ENCODE measurements at places on chromosomes 4 and X.

- DNase-seq, result no peak
Measured at GRCh38 chrX:154123241-154124219, 20.5 kb upstream of the OPN1LW start.

- no peak for DNase-seq
Measured at GRCh38 chrX:30039768-30040167, 175.6 kb upstream of the MAGEB2 start.

- DNase-seq, result no peak
Measured at GRCh38 chr4:75671802-75672421, 1.3 kb downstream of the G3BP2 start.

DNA sequence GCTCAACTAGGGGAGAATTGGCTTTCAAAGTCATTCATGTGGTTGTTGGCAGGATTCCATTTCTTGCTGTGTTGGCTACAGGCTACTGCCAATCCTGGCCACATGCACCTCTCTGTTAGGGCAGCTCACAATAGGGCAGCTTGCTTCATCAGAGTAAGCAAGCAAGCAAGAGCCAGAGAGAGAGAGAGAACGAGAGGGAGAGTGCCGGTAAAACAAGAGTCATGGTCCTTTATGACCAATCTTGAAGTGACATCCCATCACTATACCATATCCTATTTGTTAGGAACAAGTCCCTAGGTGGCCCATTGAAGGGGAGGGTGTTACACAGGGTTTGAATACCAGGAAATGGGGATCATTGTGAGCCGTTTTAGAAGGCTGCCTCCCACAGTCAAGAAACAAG is 33.0 kb upstream of the TLR2 start:
- no peak for DNase-seq

DNA sequence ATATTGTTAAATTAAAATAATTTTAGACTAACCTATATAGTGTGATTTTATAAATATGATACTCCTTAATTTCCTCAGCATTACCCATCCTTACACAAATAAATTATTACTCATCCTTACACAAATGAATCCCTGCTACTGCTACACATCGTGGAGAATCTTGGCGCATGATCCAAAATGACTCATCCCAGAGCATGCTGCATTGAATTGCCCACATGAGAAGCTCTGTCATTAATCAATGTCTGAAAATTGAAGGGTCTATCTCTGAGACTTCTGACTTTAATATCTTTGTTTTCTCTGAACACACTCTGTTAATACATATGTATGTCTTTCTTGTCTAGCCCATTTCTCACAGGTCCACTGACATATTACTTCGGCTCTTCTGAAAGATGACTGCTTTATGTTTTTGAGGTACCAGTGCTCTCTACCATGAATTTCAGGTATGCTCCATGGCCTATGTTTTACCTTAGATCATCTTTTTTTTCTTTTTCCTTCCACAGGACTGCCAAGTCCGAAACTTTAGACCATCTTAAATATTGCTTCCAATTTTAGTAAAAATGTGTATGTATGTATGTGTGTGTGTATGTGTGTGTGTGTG is 15.7 kb upstream of the DUSP21 start:
- no peak for DNase-seq

GRCh38 chrX:46310815-46311497 is 234.3 kb downstream of the ZNF674 start:
- no peak for DNase-seq

- DNase-seq, result no peak
Measured at GRCh38 chr4:142264961-142265360, 581.1 kb downstream of the INPP4B start.

- no peak for DNase-seq
Measured at GRCh38 chr4:80521438-80521837, 185.9 kb downstream of the CFAP299 start.

GRCh38 chr4:38204339-38205035 is 244.3 kb downstream of the PTTG2 start:
- DNase-seq, result no peak

- DNase-seq, result no peak
Measured at GRCh38 chr4:59960143-59960542, 1240.0 kb upstream of the ADGRL3 start.

DNA sequence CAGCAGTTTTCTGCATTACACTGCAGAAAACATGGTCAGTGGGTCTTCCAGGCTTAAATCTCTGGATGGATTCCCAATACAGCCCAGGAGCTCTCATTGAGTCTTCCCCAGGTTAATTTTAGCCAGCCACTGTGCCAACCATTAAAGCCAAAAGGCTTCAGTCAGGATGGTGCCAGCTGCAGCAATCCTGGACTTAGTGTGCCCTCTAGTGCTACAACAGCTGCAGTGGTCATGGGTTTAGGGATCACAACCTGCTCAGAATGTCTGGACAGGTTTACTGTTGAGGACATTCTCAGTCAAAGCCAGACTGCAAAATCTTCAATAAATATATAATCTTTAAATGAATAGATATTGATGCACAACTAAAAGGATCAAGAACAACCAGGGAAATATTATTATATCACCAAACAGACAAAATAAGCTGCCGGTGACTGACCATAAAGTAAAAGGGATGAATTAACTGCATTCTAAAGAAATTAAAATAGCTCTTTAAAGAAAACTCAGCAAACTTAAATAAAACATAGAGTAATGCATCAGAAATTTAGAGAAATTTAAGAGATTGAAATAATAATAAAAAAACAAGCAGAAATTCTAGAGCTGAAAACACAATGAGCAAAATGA is 639.9 kb downstream of the SPOCK3 start:
- no peak for DNase-seq

- no peak for DNase-seq
Measured at GRCh38 chrX:148728901-148729300, 228.5 kb downstream of the AFF2 start.

- no peak for DNase-seq
Measured at GRCh38 chrX:94256396-94256795, 582.4 kb downstream of the FAM133A start.

GRCh38 chr4:139768366-139768765 is 102.7 kb downstream of the MGST2 start:
- DNase-seq, result no peak

DNA sequence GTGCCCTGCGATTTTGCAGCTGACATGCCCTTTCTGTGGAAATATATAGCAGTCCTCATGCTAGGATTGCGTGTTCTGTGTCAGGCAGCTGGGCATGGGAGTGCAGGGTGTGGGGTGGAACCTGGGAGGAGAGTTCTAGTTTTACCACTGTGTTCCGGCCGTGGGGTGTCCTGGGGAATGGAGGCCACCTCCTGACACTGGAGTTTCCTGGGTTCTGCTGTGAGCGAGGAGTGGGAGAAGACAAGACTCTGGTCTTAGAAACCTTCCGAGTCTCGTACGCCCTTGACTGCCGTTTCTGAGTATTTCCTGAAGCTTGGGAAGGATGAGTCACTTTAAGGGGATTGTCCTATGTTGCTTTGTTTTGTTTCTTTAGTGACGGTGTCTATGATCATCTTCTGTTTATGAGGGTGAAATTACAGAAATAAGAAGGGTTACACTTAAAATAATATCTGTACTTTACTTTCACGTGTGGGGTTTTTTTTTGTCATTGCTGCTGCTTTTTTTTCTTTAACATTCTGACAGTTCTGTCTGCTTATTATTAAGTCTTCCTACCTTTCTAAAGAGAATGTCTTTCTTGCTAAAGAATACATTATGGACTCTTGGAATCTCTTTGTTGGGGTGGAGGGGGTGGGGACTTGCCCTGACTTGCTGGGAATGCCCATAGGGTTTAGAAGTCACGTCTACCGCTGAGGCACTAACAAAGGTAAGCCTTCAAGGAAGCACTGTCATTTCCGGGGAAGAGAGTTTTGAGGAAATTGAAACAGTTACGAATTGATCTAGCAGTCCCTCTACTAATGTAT is 19.1 kb downstream of the CD99 start:
- DNase-seq, result no peak

DNA sequence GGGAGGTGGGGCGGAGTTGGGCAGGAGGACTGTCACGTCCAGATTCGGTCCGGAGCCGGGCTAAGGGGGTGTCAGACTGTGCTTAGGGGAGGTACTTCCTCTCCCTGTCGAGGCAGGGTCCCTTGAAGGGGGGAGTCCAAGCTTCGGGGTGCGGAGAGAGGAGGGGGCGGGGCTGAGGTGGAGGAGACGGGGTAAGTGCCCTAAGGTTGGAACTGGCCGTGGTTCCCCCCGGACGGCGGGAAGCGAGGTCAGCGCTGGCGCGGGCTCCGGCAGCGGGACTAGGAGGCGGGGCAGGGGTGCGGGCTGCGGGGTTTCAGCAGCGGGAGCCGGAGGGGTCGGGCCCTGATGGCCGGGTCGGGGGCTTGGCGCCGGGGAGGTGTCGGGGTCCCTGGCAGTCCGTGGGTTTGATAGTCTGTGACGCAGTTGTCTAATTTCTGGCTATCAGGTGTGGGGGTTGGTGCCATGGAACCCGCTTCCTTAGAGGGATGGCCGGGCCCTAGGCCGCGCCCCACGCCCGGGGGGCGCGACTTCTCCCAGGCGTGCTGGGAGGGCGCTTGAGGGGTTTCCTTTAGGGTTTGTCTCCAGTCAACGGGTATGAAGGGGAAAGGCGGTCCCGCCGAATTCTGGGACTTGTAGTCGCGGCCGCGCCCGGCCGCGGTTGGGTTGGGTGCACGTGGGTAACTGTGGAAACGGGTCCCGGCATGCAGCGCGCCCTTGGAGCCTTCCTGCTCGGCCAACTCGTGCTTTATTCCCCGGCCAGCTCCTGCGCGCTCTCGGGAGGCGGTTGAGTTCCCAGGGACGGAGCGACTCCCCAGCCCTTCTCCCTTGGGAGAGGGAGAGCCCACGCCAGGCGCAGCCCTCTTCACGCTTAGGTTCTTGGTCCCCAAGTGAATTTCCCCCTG is 1.5 kb downstream of the DCUN1D4 start:
- DNase-seq, result peak; percentile 59

DNA sequence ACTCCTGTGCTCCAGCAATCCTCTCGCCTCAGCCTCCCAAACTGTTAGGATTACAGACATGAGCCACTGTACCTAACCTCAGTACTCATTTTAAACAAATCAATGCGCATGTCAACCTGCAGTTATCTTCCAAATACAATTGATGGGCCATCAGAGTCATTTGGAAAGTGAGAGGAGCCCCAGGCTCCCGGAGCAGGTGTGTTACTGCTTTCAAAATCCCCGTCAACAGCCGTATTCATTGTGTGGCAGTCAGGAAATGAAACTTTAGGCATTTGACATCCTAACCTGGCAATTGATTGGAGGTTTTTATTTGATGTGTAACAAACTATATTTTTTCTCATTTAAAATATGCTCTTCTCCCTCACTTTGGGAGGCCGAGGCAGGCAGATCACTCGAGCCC is 623.6 kb upstream of the TENM3 start:
- DNase-seq, result no peak

DNA sequence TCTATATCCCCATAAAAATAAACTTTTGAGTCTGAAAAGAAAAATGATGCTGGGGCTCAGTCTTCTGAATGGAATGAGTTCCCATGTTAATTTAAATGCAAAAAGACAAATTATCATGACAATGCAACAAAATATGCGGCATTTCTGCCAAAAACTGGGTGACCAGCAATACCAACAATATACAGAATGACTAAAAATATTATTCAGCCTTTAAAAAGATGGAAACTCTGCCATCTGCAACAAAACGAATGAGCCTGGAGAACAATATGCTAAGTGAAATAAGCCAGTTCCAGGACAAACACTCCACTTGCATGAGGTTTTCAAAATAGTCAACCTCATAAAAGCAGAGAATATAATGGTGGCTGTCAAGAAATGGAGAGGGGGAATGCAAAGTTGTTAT is 558.5 kb downstream of the IL15 start:
- no peak for DNase-seq

GRCh38 chrX:56228914-56229313 is 3.2 kb upstream of the KLF8 start:
- no peak for DNase-seq

- DNase-seq, result no peak
Measured at GRCh38 chrX:153517946-153518834, 748 bp downstream of the ATP2B3 start.

GRCh38 chr4:102031406-102031805 is 240.9 kb downstream of the BANK1 start:
- DNase-seq, result no peak

GRCh38 chr4:153233761-153234371 is 29.6 kb downstream of the TRIM2 start:
- DNase-seq, result no peak

DNA sequence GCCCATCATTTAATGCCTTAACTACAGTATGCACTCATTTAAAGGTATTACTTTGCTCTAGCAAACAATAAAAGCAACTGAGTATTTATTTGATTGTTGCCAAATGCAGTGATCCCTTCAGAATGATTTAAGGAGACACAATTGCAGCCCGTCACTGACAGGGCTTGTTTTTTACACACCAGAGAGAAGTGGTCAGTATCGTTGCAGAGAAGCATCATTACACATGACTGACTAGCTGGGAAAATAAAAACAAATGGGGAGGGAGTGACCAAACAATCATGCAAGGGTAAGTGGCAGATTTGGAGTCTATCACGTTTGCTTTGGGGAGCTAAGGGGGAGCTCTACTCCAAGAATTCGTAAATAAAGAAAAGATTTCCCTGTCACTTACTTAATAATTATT is 1685.3 kb upstream of the TENM3 start:
- no peak for DNase-seq

DNA sequence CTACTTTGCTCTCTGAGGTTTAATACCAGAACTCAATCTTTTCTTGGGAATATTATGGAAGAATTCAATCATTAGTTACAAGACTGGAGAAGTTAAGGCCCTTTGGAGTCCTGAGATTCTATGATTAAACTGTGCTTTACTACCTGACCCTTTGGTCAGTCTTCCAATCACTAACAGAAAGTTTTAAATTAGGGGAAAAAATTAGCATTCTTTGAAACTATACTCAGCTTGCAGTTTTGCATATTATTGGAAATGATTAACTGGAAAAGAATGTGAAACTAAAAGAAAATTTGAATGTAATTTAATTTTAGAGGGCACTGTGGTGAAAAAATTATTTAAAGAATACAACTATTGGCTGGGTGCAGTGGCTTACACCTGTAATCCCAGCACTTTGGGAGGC is 18.7 kb upstream of the GPR34 start:
- no peak for DNase-seq

- no peak for DNase-seq
Measured at GRCh38 chr4:21949073-21949457, 493 bp upstream of the KCNIP4 start.

- peak; percentile 7 for DNase-seq
Measured at GRCh38 chr4:123564758-123565346, 168.3 kb downstream of the SPRY1 start.

DNA sequence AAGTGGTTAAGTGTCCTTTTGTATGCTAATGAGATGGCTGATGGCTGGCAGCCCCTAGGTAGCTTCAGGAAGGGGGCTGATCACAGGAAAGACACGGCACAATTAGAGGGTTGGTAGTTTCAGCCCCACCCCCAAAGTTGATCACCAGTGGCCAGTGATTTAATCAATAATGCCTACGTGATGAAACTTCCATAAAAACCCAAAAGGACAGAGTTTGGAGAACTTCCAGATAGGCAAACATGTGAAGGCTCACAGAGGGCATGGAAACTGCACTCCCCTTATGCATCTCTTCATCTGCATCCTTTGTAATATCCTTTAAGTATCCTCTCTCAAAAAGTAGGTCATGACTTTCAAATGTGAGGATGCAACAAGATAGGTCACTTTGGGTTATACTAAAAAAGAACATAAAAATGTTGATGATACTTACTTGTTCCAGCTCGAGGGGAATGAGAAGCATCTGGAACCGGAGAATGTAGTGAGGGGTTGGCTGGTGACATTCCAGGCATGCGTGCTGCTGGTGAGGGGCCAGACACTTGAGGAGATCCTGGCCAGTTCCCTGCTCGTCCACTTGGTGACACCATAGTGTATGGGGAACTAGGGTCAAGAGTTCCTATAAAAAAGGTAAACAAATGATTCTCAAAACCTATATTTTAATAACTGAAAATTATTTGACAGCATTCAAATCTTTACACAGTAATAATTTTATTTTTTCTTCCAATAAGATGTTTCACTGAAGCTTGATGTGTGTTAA is 16.7 kb upstream of the CXorf38 start:
- DNase-seq, result no peak

Measured in stimulated activated CD4-positive, alpha-beta T cell treated with anti-CD3 and anti-CD28 coated beads, Interleukin-1b, Interleukin-23, amount 100 ng/mL, for 1 hour (primary cell).